ENCODE measurements at places on chromosomes 4 and X.

- DNase-seq = no peak
Measured at GRCh38 chrX:150092549-150092948, 154.3 kb upstream of the EOLA2 start.

DNA sequence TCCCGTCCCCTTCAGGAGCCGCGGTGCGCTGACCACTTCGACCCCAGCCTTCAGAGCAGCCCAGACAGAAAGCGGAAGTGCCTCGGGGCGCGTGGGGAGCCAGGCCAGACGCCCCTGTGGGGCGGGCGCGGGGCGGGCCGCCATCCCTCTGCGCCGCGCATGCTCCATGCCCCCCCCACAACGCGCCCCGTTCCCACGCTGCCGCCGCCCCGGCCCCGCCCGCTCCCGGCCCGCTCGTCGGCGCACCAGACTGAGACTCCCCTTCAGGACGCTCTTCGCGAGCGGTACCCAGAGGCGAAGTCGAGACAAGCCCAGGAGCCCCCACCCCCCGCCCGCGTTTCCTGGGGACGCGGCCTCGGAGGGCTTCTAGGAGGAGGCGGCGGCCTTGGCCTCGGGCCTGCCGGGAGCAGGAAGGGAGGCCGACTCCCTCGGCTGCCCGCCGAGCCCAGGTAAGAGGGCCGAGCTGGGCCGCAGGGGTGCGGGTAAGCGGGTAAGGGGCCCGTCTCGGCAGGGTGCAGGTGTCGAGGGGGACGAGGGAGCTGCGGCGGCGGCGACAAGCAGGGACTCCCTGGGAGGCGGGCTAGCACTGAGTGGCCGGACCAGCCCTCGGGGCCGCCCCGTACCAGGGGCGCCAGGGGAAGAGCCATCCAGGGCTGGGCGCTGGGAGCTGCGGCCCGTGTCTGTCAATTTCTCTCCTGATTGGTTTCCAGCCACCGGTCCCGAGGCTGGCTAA lies at the start of gene ZFP92:
TSS of gene ZFP92 (plus strand) at position 218 of the 733 bp plus-strand sequence. CDS start 6,851 bp downstream, outside the sequence.
- peak; percentile 53 for DNase-seq

DNA sequence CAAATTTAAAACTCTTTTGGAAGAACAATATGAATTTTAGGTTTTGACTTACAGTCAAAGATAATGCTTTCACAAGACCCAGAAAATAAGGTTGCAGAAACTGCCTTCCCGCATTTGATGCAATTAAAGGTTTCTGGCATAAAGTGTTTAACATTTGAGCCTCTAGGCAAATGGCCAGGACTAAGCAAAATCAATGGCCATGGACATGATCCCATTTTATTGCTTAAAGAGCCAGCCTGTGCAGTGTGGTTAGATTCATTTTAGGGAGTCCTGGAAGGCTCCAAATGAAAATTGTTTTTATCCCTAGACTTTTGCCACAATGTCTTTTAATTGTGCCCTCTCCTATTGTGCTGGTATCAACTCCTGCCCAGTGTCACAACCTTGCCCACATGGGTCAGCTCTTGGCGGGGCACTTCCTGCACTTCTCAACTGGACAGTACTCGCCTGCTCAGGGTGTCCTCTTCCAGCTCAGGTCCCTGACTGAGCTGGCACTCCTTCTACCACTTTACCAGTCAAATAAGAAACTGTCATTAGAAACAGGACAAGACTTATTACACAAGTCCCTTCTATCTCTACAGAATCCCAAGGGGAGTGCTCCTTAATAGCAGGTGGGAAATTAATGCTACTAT lies 208.4 kb upstream of the NPY2R start:
- no peak for DNase-seq

GRCh38 chrX:54807524-54808108 lies at the start of gene MAGED2:
MAGED2 (plus strand) TSS chrX:54807745; CDS start chrX:54809332, 1,587 bp downstream.
- no peak for DNase-seq

DNA sequence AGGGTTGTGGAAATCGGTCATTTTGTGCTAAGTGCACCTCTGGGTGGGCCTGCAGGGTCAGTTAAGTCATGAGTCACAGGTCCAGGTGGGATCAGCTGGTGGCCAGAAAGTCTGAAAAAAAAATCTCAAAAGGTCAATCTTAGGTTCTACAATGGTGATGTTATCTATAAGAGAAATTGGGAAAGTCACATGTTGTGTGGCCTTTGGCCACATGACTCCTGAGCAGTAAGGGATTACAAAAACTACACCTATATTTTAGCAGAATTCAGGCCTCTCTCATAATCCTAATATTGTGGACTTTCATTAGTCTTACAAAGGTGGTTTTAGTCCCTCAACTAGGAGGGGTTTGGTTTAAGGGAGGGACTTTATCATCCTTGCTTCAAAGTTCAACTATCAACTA lies 59.1 kb downstream of the UCHL1 start:
- no peak for DNase-seq

- no peak for DNase-seq
Measured at GRCh38 chr4:133596459-133596858, 447.4 kb downstream of the PCDH10 start.

DNA sequence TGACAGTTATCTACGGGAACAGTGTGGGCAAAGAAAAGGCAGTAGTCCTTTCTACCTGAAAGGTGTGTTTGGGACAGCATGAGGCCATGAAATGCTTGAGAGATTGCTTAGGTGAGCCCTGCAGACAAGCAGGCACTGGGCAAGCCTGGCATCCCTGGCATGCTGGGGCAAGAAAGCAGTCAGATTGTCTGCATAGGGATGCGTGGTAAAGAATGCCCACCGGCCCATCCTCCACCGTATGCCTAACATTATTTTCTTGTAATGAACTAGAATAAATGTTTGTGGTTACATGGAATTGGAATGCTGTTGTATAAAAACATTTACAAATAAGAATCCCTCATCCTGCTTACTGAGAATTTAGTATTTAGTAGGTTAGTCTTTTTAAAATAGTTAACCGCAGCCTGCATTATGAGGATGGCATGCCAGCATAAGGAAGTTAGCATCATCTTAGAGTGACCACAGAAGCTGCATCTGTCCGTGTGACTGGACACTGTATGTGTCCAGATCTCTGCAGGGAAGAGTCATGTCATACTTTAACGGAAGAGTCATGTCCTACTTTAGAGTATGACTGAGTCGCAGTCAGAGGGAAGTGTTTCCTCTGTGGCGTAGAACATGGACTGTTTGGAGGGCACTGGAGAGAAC lies 18.9 kb downstream of the ZBTB49 start:
- DNase-seq = no peak

DNA sequence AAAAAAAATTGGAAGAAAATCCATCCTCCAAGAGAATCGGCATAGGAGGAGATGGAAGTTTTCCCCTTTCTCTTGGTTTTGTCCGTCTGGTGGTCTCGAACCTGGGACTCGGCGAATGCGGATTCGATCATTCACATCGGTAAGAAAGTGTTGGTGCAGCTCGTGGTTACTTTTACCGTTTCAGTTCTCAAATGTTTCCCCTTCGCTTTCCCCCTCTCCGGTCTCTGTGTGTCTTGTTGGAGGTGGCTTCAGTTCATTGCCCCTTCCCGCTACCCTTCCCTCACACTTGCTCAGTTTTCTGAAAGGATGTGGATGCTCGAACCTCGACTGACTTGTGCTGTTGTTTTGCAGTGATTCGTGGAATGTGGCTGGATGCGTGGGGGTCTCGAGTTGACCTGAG lies 840 bp downstream of the GRID2 start:
- DNase-seq = no peak

DNA sequence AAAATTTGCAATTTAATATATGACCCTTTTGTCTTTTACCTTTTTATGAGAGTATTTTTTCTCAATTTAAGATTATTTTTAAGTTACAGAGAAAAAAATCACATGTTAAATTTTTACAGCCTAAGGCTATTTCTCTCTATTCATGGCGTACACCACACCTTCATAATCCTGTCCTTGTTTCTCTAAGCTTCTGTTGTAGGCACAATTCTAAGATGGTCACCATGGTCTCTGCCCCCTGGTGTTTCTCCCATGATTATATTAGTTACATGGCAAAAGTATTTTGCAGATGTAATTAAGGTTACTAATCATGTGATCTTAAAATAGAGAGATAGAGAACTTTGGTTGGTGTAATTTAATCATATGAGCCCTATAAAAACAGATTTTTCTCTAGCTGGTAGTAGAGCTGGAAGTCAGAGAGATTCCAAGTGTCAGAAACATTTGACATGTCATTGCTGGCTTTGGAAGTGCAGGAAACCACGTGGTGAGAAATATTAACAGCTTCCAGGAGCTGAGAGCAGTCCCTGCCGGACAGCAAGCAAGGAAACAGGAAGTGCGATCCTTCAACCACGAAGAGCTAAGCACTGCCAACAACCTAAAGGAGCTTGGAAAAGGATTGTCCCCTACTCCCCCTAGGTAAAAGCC lies 89.8 kb downstream of the EIF4E start:
- DNase-seq = peak; percentile 4

- no peak for DNase-seq
Measured at GRCh38 chrX:43238461-43238945, 417.6 kb upstream of the MAOA start.

GRCh38 chr4:181684310-181684709 lies 558.9 kb upstream of the TENM3 start:
- DNase-seq = no peak

DNA sequence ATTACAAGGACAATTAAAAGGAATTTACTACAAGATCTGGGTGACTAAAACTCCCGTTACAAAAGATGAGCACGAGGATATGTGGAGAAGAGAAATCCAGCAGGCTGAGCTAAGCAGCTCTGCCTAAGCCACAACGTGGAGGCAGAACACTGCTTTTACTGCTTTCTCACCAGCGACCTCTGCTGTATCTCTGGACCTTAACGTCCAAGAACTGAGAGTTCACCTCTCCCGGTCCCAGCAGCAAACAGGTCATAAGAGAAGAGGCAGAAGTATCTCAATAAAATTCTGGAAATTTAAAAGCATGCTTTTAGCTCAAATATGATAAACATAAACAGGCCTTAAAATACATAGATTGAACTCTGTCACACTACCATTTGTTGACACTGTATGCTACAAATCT lies 81.0 kb downstream of the ADGRA3 start:
- no peak for DNase-seq

GRCh38 chr4:78481180-78481579 lies 70.4 kb upstream of the ANXA3 start:
- DNase-seq = no peak

DNA sequence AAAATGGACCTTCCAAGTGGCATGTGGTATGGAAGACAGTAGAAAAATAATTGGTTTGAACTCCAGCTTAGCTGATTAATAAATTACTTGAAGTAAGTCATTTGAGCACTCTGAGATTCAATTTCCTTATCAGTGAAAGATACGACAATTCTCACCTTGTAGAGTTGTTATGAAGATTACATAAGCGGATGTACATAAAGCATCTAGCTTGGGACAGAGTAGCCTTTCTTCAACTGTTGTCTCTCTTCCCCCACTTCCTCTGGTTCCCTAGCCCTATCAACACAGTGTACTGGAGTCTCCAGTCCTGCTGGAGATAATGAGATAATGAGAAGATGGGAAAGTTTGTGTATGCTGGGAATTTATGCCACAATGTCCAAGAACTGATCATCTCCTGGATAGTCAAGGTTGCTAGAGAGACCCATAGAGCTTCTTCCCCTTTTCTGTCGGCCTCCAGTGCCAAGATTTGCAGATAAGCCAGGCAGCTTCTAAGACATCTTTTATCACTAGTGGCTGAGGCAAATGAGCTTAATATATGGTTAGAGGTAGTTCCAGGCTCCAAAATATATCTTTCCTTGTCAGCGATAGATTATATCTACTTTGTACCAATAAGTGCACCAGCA lies 33.9 kb downstream of the VSIG4 start:
- DNase-seq = no peak

DNA sequence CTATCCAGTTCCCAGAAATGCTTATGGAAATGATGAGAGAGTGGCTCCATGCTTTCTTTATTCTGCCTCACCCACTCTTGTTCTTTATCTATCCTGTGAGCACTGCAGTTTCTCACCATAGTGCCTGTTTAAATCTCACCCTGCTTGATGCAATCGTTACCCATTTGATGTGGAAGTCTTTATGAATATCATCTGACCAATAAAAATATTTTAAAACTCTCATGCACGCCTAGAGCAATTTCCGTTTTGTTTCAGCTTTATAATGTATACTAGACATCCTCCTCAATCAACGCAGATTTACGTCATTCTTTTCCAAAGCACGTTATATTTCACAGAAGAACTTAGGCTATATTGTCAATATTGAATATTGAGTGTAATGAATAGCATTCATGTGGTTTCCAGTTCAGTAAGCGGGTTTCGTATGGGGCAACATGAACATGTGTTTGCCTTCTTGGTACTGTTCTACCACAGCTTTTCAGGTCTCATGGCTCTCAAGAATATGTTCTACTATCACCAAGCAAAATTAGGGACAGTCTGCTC lies 32.9 kb downstream of the GPM6A start:
- no peak for DNase-seq

- DNase-seq = no peak
Measured at GRCh38 chr4:907691-908425, 24.3 kb downstream of the GAK start.

DNA sequence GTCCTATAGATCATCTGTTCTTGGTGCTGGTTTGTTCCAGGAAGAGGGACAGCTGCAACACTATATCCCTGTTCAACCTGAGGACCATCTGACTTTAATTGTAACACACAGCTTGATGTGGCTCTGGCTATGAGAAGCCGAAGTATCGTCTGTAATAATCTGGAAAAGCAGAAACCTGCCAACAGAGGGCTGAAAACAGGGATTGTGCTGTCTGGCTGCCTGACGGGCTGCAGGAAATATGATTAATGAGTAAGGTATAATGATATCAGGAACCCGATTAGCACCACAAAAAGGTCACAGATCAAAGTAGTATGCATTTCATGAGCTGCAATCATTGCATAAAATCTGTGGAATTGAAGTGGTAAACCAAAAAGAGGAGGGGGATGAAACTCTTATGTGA lies 170.4 kb upstream of the MAB21L2 start:
- DNase-seq = no peak

- no peak for DNase-seq
Measured at GRCh38 chrX:9183481-9183880, 149.6 kb upstream of the FAM9B start.

DNA sequence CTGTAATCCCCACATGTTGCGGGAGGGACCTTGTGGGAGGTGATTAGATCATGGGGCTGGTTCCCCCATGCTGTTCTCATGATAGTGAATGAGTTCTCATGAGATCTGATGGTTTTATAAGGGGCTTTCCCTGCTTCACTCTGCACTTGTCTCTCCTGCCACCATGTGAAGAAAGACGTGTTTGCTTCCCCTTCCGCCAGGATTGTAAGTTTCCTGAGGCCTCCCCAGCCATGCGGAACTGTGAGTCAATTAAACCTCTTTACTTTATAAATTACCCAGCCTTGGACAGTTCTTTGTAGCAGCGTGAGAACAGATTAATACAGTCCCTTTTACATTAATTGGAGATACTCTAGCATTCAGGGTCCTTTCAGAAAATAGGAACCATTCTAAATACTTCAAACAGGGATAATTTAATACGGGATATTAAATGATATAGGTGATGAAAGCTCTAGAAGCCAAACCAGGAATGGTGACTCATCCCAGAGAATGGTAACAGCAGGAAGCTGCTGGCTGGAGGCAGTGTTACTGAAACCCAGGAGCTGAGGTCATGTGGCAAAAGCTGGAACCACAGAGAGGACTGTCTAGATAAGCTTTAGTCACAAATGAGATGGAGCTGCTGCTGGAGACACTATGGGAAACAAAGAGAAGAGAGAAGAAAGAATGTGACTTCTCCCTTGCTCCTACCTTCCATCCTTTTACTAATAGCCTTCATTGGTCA lies 57.3 kb downstream of the GSTCD start:
- DNase-seq = no peak

GRCh38 chr4:7902826-7903225 lies 36.8 kb downstream of the AFAP1 start:
- no peak for DNase-seq

GRCh38 chr4:56271131-56271530 lies 116.2 kb downstream of the AASDH start:
- no peak for DNase-seq
